NCI-H2171 treated with DMSO at 0.1 percent for 48 hours (cell line): ENCODE measurements at places on chromosomes 3 and 15.

GRCh38 chr3:122974764-122975162 is 52.8 kb downstream of the SEMA5B start:
- no peak for DNase-seq

- no peak for DNase-seq
Observed at GRCh38 chr3:5195605-5196004, 8.1 kb downstream of the EDEM1 start.

- peak; percentile 95 for DNase-seq
Observed at GRCh38 chr3:171321559-171322360, 138.4 kb downstream of the TNIK start.

DNA sequence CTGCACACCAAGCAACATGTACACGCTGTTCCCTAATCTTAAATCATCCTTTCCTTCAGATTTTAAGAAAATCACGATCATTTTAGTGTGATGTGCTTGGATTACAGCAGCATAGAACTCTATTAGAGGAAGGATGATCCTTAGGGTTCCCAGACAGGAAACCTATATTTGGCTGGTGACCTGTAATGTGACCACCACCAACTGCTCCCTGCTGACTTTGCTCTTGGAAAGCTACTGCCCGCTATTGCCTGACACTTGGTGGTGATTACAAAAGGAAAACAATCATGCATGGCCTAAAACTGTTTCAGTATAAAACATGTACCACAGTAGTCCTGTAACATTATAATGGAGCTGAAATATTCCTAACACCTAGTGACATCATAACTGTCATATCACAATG is 27.2 kb upstream of the LMOD3 start:
- no peak for DNase-seq

DNA sequence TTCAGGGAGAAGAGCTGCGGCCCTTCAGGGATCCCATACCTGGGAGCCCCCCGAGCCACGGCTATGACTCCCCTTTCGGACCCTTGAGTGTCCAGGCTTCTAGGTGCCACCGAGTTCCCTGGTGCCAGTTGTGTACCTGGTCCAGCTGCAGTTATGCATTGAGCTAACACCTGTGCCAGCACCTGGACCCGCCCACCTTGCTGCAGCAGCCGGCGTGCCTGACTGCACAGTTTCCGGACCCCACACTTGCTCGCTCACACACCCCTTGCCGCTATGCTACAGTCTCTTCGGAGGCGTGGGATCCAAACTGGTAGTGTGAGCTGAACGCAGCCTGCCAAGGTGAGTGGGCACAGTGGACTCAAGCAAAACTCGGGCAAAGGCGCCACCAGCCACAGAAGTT is 284.5 kb upstream of the ROBO1 start:
- no peak for DNase-seq

- no peak for DNase-seq
Observed at GRCh38 chr3:130825762-130826299, 68.1 kb upstream of the ATP2C1 start.
